Fibroblast of skin of back (primary cell): ENCODE measurements at places on chromosomes 5 and 9.

DNA sequence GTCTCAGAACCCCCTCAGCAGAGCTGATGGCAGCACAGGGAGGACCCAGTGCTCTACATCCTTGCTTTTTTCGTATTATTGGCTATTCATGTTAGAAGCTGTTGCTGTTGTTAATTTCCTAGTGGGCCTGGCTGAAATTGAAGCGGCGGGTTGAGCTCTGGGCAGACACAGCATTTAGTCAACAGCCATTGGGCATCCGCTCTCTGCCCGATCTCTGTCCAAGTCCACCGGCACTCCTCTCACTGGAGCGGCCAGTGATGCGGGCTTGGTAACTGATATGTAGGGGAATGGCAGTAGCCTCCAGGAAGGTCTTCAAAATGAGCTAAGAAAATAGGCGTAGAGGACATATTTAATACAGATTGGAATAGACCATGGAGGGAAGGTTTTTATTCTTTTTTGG is 1.3 kb upstream of the GARNL3 start:
- no peak for DNase-seq

- no peak for DNase-seq
These were observed 259.4 kb downstream of the GADD45G start for GRCh38 chr9:89864257-89864656.

DNA sequence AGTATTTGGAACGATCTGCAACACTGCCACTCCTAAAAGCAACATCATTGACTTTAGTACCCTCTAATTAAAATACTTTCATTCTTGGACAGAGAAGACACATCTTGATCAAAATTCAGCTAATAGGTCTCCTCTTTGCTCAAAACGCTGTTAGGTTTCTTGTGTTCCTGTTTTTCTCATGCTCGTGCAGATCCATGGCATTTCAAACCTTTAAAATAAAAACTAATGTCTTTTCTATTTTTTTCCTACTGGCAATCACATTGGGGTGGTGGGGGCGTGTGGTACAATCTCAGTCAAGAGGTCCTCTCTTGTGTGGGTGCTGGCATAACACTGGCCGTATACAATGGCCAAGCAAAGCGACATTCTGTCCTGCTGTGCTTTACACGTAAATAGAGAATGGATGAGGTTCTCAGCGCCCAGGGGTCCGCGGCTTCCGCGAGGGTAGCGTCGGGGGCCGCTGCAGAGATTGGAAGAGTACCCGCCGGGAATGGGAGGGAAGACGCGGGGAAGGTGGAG is 315 bp upstream of the GPR150 start:
- DNase-seq, result no peak

DNA sequence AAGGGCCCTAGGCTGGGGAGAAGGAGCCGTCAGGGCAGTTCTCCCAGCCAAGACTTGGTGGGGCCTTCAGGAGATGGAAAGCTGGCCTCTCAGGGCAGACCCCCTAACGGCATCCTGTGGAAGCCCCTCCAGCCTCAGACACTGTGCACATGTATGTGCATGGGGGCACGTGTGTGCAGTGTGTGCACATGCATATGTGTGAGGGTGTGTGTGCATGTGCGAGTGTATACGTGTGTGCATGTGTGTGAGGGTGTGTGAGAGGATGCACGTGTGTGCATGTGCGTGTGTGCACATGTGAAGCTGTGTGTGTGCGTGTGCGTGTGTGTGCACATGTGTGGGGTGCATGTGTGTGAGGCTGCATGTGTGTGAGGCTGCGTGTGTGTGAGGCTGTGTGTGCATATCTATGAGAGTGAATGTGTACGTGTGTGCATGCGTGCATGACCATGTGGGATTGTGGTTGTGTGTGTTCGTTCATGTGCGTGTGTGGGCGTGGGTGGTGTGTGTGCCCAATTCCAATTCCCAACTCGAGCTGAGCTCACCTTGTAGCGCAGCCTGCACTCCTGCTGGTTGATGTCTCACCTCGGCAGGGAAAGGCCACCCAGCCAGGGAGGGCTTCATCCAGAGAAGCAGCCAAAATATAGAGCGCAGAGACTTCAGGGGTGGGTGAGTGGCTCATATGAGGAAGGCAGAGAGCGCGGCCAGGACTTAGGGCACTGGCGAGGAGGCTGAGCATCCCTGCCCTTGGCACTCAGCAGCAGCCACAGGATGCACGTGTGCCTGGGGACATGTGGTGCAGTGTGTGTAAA is 142.7 kb upstream of the PPP1R26 start:
- DNase-seq, result no peak

- no peak for DNase-seq
These were observed 36.4 kb upstream of the NKX2-5 start for GRCh38 chr5:173271419-173271818.

GRCh38 chr9:101265261-101265660 is 119.5 kb downstream of the BAAT start:
- DNase-seq, result no peak

GRCh38 chr9:131227959-131228460 is 48.3 kb downstream of the FAM78A start:
- no peak for DNase-seq

- DNase-seq, result no peak
These were observed 5.7 kb upstream of the AGGF1 start for GRCh38 chr5:77024490-77024889.
